Activated CD4-positive, alpha-beta T cell treated with anti-CD3 and anti-CD28 coated beads, Interleukin-2, amount 50 U/mL, for 4 hours (primary cell): ENCODE measurements at places on chromosomes 7 and 10.
A peak's percentile ranks its signal among the peaks of the same experiment; 100 is the strongest.

DNA sequence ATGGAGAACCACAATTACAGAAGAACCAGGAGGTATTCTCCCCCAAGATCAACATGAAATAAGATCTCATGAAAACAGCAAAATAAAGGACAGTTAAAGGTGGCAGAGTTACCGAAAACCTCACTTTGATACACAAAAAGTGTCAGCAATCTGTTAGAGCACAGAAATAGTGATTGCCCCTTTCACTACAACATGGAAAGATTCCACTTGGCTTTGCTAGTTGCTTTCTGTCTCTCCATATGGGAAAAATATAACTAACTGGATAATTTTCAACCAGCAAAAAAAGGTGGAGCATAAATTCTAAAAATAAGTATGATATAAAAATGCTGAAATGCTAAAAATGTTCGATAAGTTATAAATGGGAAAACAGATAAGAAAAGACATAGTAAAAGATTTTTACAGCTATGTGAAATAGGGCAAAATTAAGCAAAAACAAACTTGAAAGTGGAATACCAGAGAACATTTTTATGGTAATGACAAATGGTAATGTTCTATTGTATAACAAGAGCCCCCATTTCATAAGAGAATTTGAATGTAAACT is 90.2 kb downstream of the GPR85 start:
- no peak for DNase-seq

DNA sequence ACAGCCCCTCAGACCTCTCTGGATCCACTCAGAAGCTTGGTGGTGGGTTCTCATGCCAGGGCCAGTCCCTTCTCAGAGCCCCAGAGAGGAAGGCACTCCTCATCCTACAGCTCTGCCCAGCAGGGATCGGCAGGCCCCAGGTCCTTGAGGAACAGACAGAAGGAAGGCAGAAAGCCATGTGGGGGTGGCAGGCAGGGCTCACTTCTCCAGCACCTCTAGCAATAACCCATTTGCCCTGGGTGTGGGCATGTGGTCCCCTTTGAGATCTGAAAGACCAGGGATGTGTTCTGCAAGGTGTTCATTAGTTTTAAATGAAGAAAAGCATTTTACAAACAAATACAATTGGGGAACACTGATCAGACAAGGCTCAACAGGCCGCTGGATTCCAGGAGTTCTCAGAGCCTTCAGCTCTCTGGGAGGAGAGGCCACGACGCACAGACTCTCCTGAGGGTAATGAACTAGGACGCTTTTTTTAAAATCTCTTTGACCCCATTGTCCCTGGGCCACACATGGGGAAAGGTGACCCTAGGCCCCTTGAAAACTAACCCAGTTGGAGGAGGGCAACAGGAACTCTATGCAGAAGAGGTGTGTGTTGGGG is 40.6 kb downstream of the LDB3 start:
- DNase-seq, result no peak

DNA sequence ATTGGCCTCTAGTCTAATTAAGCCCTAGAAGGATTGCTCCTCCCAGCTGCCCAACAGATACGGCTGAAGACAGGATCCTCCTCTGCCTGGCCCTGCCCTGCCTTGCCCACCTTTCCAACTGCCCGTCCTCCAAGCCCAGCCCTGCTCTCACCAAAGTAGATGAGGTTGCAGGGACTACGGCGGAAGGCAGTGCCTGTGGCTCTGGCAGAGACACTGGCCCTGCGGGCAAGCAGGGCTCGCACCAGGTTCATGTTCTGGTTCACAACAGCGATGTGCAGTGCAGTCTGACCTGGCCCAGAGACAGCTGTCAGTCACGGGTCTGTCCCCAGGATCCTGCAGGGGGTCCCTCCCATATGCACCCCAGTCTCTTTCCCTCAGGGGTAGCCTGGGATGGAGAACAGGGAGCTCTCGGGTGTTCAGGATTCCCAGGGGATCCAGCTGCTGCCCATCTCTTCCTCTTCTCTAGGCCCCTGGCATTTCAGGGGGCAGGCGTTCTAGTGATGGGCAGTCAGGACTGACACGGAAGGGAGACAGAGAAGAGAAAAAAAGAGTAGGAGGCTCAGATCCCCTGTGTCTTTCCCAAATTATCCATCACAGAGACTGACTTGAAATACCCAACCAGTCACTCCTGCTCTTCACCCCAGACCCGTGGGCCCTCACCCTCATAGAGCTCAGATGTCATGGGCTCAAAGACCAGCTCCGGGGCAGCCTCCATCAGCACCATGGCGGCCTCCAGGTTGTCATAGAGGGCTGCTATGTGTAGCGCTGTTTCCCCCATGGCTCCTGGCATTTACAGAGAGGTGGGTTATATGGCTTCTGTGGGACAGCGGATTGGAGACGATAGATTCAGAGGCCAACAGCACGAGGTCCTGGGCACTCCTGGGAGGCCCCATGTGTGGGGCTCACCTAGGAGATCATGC is 8.3 kb downstream of the TRPV6 start:
- no peak for DNase-seq

- no peak for DNase-seq
Measured at GRCh38 chr10:6313111-6313895, 110.6 kb downstream of the PFKFB3 start.

- DNase-seq, result no peak
Measured at GRCh38 chr7:73567846-73568685, 10.3 kb downstream of the TBL2 start.

DNA sequence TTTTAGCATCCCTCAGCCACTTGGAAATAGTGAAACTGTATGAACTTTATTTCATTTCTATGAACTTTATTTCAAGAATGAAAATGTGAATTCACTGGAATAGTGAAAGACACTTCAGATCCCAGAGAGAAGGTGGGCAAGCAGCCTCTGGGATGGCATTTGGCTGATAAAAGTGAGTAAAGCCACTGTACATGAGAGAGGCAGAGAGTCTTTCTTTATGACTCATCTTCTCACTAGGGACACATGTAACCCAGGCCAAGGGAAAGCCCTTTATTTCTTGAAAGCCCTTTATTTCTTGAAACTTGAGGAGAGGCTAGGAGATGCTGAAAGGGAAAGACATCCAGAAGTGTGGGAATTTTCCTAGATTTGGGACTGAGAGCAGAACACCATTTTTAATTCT is 148.9 kb upstream of the SMIM30 start:
- DNase-seq, result no peak

DNA sequence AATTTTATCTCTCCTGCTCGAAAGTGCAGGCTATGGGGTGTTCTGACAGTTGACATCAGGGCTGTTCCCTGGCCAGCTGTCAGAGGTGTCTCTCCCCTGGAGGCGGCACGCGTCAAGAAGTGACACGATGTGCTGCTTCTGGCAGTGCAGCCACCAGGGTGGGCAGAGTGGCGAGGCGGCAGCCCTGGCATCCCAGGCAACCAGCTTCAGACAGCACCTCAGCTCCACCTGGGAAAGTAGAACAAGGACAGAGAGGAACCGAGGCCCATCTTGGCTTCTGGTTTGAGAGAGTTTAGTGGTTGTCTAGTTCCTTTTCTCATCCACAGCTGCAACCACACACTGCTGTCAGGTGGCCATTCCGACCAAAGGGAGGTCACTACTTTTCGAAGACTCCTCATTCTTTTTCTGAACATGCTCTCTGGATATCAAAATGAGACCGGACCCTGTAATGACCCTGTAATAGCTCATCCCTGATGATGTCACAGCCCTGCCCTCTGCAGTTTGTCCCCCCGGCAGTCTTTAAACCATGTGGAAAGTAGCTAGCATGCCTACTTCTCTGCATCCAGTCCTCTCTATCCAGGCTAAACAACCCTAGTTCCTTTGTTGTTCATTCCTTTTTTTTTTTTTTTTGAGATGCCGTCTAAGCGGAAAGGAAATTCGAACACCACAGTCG is 381.0 kb upstream of the NRP1 start:
- DNase-seq, result no peak

- no peak for DNase-seq
Measured at GRCh38 chr10:121236621-121237020, 361.6 kb downstream of the FGFR2 start.

DNA sequence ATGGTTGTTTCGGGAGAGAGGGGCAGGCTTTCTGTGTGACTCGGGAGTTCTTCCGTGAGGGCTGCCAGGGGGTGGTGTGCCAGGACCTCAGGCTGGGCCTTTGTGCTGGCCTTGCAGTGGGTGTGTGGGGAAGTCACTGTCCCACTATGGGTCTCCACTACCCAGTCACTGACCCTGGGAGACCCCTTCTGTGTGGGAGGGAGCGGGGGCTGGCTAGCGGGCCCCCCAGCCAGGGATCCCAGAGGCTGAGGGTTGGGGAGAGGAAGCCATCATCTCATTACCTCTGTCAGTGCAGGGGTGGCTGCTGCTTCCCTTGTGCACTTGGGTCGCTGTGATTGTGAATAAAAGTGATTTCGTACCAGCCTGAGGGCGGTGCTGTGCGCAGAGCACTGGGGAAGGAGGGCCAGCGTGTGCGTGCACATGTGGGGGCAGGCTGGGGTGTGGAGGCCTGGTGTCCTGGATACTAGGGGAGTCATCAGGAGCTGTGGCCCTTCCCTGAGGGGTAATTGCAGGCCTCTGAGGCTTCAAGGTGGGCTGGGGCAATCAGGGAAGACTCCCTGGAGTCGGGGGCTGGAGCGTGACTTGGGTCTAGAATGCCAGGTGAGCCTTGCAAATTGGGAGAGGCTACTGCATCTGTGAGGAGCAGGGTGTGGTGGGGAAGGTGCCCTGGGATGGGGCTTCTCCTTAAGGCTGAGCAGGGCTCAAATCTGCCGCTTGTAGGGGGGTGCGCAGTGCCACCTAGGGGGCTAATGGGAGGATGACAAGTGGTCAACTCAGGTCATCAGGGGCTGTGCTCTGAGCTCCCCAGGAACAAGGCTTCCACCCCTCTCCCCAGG is 98.9 kb downstream of the NEURL1 start:
- DNase-seq, result peak; percentile 24
